ENCODE measurements at places on chromosomes 6 and 20.
A peak's percentile ranks its signal among the peaks of the same experiment; 100 is the strongest.

- no peak for DNase-seq
Observed at GRCh38 chr6:16503241-16503775, 258.0 kb downstream of the ATXN1 start.

- DNase-seq = no peak
Observed at GRCh38 chr6:3791526-3792203, 40.2 kb upstream of the PXDC1 start.

GRCh38 chr6:5764401-5764955 lies 242.2 kb downstream of the NRN1 start:
- no peak for DNase-seq

DNA sequence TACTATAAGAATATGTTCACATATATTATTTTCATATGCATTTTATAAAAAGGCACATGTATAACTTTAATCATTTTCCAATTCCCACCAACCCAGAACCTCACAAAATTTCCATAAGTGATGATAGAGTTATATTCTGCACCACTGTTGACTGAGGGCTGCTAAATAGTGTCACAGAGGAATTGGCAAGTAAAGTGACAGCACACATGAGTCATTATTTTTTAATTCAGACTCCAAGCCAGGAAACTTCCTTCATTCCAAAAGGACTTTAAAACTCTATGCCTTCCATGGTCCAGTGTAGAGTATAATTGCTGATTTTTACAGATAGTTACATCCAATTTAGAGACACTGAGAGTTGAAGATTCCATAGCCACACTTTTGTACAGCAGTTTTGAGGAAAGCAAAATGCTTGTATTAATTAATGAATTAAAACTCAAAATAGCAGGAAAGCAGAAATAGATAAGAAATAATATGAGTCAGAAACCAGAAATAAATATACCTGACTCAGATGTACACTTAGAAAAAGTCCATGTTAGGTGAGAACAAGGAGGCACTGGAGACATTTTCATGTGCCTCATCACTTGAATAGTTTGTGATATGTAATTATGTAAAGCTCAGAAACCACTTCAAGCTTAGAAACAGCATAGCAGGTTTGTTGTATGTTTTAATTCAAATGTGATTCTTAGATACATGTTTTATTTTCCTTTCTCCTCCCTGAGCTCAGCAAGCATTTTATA lies 425.2 kb upstream of the OPRM1 start:
- DNase-seq = no peak

GRCh38 chr20:51800872-51801121 lies 1.5 kb downstream of the SALL4 start:
- DNase-seq = no peak

DNA sequence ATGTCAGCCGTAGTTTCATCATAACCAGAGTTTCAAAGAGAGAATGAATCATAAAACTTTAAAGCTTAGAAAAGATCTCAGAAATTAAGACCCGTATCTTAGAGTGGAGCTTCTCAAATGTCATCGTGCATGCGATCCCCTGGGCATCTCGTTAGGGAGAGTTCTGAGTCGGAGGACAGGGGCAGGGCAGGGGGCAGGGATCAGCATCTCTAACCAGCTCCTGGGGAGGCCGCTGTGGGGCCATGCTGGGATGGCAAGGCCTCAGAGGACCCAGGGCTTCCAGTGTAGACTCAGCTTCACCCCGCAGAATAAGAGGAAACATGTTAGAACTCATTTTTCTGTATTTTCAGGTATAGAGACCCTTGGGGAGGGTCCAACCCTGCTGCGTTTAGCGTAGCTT lies 72.0 kb upstream of the AFDN start:
- DNase-seq = no peak

- peak; percentile 26 for DNase-seq
Observed at GRCh38 chr20:5402903-5403531, 86.3 kb upstream of the PROKR2 start.

DNA sequence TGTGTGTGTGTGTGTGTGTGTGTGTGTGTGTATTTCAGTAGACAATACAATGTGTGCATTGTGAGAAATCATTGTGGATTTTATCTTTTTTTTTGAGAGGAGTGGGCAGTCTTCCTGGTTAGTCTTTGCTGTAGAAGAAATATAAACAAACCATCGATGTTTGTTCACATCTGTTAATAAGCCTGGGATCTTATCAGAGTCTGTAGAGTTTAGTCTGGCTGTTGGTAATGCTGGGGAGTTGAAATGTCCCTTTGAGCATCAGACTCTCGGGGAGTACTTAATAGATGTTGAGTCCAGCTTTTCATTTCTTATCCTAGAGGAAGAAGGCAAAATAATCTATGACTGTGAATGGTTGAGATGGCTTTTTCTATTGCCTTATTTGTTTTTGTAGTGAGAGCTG lies 96.6 kb upstream of the SUPT3H start:
- DNase-seq = no peak

DNA sequence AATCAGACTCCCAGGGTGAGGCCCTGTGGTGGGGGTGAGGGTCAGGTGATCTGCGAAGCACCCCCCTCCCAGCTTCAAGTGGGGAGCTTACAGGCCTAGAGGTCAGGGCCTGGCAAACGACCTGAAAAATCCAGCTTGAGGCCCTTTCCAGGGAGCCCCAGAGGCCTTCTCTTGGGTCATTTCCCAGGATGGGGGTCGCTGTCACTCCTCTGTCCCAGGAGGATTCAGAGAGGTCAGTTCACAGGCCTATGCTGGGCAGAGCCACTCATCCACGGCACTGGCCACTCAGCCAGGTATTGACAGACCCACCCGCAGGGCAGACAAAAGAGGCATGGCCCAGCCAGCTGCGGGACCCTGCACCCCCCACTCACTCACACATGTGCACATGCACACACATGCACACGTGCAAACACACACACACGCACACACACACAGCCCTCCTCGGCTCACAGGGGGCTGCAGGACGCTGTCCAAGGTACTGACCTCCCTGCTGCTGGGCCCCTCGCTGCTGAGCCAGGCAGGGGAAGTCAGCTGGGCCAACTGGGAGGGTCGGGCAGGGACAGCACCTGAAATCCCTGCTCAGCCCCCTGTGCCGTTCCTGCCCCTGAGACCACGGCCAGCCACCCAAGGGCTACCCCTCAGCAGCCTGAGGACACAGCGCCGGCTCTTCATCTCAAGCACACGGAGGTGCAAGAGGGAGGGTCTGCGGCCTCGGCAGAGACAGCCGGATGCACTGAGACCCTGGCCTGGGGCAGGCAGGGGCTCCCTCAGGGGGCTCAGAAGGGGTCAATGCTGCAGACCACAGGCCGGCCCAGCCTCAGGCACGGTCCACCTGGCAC lies 113.8 kb downstream of the TAF4 start:
- peak; percentile 77 for DNase-seq

- DNase-seq = peak; percentile 33
Observed at GRCh38 chr6:156777577-156778453, 637 bp downstream of the ARID1B start.

DNA sequence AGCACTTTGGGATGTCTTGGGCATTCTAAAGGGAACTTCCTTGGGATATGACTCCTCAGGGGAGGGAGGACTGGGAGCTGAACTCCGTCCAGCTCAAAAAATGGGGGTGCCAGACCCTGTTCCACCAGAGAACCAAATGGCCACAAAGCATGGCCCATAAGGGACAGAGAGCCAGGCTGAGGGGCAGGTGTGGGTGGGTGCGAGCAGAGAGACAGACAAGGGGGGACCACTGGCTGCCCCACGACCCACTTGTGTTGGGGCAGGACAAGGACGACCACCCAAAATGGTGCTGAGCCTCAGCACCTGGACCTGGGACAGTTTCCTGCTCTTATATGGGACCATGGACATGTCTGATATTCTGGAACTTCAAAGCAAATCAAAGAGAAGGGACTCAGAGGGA lies 148.2 kb upstream of the MLN start:
- DNase-seq = no peak

GRCh38 chr6:169766232-169766631 lies 14.8 kb downstream of the ERMARD start:
- DNase-seq = no peak

DNA sequence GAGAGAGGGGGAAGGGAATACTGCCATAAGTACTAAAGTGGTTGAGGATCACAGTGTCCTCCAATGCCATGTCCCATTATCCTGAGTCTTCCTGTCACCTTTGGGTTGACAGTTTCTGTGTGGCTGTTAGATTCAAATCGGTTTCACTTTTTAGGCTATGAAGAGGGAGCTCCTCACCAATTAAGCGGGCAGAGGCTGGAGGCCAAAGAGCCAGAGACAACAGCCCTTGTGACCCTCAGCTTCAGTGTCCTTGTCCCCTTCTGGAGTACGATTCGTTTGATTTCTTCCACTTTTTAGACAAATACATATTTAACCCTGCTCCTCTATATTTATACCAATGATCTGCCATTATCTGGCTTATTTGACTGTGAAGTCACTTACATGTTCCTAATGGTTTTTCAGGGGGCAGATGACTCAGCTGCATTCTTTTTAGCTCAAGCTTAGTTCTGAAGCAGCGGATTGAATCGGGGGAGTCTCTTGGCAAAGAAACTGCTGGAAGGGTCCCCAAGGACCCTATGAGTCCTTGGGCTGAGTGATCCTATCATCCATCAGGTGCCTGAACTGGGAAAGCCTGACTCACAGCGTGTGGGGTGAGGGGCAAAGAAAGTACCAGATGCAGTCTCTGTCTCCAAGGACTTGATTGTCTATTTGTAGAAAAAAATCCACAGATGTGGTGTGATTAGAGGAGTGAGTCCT lies 18.2 kb downstream of the FERMT1 start:
- no peak for DNase-seq

GRCh38 chr20:4534315-4534714 lies 187.4 kb upstream of the PRND start:
- no peak for DNase-seq

DNA sequence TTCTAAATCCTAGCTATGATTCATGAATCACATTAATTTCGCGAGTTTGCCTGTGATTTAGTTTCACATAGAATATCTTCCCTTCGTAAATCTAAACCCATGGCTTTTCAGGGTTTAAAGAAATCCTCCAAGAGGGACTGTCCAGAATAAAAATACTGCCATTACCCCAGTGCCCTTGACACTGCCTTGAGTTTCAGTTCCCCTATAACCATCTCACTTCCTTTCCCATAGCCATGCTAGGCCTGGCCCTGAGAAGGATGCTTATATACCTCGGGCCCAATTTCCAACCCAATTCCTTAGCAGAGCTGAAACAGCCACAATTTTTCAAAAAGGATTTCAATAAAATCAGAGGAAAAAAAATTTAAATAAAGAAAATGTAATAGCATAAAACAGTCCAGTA lies 697.3 kb downstream of the FRK start:
- no peak for DNase-seq

DNA sequence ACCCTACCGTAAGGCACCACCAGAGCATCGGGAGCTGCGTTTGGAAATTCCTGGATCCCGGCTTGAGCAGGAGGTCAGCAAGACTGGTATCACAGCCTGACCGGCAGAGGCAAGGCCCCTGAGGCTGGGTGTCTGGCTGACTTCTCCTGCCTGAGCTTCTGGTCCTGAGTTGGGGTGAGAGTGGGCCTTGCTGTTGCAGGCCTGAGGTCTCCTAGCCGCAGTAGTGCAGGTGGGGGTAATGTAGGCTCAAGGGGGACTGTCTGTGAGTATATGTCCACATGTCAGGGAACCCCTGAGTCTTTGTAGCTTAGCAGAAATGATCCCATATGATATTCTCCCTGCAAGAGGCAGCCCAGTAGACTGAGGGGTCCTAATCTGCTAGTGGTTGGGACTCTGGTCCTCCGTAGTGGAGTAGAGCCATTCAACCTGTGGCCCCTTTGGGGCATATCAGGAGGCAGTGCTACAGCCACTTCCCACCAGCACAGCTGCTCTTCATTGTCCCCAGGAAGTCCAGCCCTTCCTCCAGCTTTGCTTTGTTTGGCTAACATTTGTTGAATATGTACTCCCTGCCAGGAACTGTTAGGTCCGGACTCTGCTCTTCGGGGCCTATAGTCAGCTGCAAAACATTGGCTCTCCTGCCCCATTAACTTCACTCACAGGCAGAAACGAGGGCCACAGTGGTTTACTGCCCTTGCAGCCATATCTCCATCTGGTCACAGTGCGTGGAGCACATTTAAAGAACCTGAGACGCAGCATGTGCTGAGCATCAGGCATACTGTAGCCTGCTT lies 10.9 kb downstream of the LRRC73 start:
- DNase-seq = no peak

DNA sequence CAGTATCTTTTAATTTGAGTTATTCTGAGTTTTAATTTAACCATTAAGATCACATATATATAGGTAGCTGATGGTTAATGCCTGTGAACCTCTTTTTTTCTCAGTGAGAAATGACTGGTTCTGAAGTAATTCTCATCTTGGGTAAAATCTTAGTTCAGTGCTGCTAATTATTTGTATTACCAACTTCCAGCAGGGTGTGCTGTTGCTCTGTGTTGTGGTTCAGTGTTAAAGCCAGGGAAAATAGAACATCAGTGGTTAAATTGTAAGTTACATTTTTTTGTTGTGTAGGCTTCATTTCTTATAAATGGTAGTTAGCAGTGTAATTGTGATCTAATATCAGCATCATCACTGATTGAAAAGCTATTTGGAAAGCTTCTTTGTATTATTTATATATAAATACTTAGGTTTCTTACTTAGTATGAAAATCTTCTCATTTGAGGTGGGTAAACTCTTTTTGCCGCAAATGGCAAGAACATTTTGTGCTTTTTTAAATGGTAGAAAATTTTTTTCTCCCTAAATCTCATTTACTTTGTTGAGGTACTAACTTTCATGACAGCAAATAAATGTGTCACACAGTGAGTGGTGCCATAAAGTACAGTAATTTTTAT lies 43.7 kb downstream of the CDC5L start:
- no peak for DNase-seq

- DNase-seq = peak; percentile 75
Observed at GRCh38 chr6:158817728-158818580, 1.2 kb downstream of the EZR start.

DNA sequence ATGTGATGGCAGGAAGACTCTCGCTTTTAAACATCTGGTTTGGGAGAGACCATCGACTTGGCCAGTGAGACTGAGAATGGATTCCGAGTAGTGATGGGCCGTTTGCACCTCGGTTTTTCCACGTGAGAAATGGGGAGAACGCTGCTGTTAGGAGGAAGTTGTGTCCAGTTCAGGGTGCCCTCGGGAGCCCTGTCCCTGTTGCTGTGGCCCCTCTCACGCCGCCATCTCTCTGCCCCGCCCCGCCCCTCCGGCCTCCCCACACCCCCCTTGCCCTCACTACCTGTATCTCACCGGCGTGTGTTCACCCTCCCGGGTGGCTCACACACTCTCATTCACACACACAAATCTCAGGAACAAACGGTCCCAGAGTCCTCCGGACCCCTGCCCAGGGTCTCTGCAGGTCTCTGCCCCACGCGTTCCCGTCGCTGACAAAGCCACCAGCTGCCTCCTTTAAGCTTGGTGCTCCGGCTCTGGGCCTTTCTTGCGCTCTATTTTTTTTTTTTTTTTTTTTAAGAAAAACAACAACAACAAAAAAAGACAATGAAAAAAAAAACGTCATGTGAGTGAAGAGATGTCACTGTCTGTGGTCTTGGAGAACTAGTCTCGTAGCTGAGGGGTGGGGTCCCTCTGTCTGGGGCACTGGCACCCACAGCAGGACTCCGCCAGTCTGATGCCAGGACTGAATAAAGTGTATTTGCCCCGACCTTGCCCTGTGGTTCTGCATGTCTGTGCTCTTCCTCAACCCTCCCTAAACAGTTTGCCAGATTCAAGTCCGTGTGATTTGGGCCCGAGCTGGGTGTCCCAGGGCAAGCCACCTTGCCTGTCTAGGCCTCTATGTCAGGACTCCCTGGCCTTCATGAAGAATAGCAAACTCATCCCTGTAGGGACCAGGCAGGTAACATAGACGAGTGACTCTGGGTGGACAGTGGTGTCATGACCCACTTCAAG lies 2.9 kb downstream of the SOX12 start:
- DNase-seq = no peak

GRCh38 chr6:68038815-68039408 lies 596.2 kb upstream of the ADGRB3 start:
- DNase-seq = no peak

All from progenitor cell of endocrine pancreas (in vitro differentiated cells).